ENCODE measurements at places on chromosomes 5 and 9.

DNA sequence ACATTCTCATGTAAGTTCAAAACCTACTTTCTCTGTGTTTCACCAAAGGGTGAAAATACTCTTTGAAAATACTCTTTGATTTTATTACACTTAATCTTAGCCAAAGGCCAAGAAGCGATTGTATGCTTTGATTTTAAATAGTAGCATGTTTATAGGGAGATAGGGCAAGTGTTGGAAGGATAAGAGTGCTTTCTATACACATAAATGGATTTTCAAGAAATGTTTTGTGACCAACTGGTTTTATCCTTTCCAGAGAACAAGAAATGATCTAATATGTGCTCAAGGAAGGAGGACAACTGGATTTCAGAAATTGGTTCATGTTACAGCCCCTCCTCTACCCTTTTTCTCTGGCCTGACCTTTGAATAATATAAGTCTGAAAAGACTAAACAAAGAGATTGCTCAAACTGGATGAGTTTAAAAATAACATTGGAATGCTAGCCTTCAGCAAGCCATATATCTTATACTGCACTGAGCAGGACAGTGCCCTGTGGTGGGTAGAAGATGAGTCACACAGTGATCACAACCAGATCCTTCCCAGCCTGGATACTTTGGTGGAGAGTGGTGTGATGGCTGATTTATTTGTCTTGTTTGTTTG is 13.1 kb downstream of the PALM2AKAP2 start:
- no peak for DNase-seq

GRCh38 chr9:121075251-121076036 is 689 bp downstream of the CNTRL start:
- DNase-seq, result no peak

DNA sequence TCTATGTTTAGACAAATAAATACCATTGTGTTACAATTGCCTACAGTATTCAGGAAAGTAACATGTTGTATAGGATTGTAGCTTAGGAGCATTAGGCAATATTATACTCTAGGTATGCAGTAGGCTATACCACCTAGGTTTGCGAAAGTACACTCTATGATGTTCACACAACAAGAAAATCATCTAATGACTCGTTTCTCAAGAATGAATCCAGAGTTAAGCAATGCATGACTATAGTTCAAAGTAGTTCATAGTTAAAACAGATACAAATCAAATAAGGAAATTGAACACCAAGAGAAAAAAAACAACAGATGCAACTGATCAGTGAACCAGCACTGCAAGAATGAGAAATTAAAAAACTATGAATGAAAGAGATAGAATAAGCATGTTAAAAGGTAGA is 27.6 kb upstream of the ABLIM3 start:
- no peak for DNase-seq

DNA sequence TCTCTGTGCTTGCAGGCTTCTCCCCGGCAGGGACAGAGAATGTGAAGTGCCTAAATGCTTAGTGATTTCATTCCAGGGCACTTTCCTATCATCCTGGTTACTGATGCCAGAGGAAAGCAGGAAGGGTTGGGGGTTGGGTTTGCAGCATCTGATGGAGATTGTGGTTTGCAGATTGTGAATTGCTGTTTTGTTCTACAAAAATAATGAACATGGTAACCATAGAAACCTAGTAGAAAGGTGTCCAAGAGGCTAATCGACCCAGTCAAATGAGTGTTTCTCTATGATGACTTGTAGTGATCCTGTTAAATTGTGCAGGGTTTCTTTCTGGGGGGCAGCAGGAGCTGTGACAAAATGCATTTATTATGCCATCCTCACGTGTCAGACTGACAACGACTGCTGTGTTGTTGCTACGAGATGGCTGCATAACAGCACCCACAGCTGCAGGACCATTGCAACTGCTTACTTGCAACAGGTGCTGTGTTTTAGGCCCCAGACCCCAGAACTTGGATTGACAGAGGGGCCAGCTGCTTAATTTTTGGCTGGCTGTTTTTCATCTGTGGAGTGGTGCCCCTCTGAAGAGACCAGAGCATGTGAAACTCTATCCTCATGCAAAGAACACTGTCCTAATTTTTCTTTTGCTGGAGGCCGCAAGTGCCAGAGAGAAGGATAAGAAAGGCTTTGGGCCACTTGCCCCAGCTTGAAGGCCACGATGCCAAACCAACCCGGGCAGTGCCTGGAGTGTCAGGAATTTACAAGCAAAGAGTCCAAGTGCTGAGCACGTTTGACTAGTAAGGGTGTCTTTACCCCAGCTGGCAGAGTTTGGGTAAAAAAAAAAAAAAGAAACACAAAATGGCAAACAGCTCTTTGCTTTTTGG is 397.8 kb downstream of the GADD45G start:
- no peak for DNase-seq

DNA sequence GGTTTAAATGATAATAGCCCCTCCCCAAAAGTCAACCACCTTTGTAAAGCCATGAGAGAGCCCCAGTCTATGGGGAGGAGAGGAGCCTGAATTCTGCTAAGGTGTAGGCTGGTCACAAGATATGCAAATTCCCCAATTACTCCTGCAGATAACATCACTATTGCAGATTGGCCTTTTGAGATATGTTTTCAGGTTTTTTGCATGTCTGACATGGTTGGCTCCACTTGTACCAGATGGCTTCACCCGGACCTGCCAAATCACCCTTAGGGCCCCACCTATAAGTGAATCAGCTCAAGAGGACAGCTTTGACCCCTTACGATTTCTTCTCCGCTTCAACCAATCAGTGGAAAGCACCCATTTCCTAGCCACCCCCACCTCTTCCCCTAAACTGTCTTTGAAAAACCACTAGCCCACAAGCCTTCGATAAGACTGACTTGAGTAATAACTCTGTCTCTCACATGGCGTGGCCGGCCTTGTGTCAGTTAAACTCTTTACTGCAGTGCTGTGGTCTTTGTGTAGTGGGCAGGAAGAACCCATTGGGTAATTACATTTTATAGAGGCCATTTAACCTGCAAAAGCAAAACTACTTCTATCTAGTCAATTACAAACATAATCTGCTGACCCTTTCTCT is 69.7 kb downstream of the PRLR start:
- DNase-seq, result no peak

DNA sequence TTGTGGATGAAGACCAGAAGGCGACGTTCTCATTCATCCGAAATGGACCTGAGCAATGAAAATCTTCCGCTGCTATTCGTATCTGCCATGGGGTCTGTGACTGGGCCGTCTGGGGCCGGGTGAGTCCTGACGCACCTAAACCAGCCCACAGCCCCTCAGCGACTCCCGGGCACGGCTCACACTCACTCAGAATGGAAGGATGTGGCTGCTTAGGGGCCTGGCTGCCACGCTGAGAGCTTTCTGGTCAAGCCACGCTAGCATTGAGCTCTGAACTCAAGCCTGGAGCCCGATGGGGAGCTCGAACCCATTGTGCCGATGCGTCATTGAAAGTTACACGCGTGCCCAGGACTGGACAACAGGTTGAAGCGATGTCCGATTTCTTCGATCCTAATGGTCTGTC is 97.8 kb downstream of the MRPL36 start:
- no peak for DNase-seq

DNA sequence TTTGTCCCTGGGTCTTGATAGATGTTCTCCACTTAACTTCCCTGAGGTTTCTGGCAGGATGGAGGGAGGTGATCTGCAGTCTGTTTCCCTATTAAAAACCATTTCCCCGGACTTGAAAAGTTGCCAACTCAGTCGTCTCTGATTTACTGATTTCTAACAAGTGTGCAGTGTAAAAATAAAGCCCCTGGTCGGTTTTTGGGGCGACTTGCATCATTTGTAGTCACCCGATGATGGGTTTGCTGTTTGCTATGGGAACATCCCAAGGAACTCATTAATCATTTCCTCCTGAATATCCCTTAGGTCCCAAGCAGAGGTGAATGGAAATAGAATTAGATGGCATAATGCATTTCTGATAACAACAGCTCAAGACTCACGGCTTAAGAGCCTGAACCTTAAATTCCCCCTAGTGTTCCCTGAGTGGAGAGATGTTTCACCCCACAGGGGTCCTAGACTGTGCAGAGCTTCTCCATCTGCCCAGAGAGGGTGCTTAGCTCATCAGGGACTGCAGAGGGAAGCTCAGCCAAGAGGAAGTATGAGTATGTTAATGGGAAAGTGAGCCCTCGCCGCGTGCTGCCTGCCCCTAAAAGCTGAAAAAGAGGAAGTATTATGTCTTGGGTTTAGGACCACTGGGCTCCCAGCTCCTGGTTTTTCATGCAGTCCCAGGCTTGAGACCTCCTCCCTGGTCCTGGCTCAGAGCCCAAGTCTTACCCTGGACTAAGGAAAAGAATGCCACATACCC is 115.1 kb upstream of the DAP start:
- no peak for DNase-seq

- no peak for DNase-seq
These were observed 92.7 kb upstream of the RUFY1 start for GRCh38 chr5:179457612-179458011.

- DNase-seq, result no peak
These were observed 343.7 kb upstream of the KCNN2 start for GRCh38 chr5:114018186-114018585.

- DNase-seq, result no peak
These were observed 90.3 kb downstream of the DIRAS2 start for GRCh38 chr9:90552317-90552716.

DNA sequence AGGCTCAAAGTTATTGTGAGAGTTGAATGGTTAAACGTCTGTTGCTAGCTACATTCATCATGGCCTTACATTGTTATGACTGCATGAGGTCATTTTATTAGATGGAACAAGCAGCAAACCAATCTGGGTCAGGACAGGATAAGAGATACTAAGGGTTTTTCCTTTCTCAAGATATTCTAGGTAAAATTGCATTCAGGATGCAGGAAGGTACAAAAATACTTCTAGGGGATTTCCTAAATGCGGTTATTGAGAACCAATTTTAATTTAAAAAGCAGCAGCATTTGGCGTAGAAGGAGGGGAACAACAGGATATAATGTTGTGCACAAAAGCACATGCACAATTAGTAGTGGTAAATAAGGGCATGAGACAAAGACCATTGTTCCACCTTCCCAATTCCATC is 39.2 kb upstream of the LURAP1L start:
- DNase-seq, result no peak

GRCh38 chr9:117917873-117918272 is 213.7 kb downstream of the TLR4 start:
- DNase-seq, result no peak

GRCh38 chr5:90096415-90097081 is 313.0 kb downstream of the CETN3 start:
- DNase-seq, result no peak

DNA sequence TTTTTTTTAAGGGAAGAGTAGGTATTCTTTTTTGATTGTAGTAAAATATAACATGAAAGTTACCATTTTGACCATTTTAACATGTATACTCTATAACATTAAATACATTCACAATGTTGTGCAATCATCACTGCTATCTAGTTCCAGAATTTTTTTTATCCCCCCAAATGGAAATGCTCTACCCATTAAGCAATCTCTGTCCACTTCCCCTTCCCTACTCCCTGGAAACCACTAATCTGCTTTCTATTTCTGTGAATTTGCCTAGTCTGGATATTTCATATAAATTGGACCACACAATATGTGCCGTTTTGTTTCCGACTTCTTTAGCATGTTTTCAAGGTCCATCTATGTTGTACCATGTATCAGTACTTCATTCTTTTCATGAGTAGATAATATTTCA is 429.5 kb downstream of the TLE1 start:
- no peak for DNase-seq

DNA sequence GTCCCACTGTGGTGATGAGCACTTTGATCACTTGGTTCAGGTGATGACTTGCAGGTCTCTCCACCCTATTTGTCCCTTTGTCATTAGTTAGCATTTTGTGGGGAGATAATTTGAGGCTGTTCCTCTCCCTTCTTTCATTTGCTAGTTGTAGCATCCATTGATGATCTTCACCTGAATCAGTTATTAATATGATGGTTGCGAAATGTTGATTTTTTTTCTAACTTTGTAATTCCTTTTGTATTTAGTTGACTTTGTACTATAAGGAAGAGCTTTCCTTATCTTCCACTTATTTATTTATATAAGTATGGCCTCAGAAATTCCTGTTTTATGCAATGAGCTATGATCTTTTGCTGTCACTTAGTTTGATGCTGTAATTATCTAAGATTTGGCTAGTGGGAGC is 12.6 kb downstream of the TRIO start:
- DNase-seq, result no peak

- DNase-seq, result no peak
These were observed 21.1 kb downstream of the PITX1 start for GRCh38 chr5:135012951-135013391.

GRCh38 chr9:131203431-131204218 is 72.7 kb downstream of the FAM78A start:
- no peak for DNase-seq
